NCI-H2081 (cell line): ENCODE measurements at places on chromosomes 6 and 20.

DNA sequence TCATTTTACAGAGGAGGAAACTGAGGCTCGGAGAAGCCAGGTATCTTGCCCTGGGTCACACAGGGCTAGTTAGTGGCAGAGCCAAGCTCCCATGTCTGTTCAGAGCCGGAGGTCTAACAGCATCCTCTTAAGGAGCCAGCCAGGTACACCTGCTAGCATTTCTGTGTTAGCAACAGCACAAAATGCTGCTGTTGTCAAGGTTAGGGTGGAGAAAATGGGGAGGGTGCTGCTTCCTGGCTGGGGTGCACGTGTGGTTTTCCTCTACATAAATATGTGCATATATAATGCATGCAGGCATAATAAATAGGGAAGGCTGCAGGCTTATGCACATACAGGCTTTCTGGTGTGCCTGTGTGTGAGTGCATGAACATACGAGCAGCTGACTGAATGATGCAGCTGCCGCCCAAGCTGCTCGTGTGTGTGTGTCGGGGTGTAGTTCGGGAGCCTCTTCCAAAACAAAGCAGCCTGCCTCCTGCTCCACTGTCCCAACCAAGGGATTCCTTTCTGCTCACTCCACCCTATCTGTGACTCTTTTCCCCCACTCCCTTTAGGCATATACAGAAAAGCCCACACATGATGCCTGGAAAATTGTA, 86.6 kb downstream of the CD40 start:
- no peak for DNase-seq

- no peak for DNase-seq
Observed at GRCh38 chr6:101722991-101723579, 329.6 kb downstream of the GRIK2 start.

DNA sequence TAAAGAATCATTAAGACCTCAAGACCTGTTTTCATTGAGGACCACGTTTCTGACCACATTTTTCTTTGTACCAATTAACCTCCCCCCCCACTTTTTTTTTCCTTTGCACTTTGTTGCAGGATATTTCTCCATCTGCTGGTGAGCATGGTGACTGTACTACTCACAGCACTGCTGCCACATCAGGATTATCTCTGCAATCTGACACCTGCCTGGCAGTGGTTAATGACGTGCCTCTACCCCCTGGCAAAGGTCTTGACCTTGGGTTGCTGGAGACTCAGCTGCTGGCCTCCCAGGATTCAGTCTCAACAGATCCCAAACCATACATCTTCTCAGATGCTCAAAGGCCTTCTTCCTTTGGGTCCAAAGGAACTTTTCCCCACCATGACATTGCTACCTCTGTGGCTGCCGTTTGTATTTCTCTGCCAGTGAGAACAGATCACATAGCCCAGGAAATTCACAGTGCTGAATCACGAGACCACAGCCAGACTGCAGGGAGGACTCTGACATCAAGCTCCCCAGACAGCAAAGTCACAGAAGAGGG, 46.6 kb upstream of the EDN3 start:
- no peak for DNase-seq

GRCh38 chr6:36636687-36637418, 41.7 kb upstream of the CDKN1A start:
- DNase-seq: no peak

DNA sequence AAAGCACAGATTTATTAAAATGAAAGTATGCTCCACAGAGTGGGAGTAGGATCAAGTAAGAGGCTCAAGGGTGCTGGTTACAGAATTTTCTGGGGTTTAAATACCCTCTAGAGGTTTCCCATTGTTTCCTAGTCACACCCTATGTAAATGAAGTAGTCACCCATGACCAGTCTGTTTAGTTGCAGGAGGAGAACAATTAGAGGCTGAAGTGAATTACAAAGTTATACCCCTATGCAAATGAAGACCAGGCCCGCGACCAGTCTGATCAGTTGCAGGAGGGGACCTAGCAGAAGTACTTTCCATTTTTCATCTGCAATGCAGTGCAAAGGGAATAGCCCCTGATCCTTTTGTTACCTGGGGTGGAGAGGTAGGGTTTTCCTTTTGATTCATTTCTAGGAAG, 11.8 kb upstream of the FILIP1 start:
- no peak for DNase-seq

DNA sequence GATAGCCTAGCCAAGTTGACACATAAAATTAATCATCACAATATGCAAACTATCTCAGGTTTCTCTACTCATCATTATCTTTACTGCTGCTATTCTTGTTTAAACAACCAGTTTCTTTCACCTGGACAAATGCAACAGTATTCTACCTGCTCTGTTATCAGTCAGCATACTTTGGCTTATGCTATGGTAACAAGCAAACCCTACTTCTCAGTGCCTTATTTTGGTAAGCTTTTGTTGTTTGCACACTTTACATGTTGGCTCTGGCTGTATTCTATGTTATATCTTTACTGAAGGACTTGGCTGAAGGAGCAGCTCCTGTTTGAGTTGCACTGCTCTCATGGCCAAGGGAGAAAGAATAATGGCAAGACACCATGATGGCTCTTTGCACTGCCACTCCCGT, 463.1 kb downstream of the EPM2A start:
- DNase-seq: no peak

- DNase-seq: no peak
Observed at GRCh38 chr6:57254055-57254717, 32.1 kb upstream of the RAB23 start.

- DNase-seq: no peak
Observed at GRCh38 chr6:1798303-1798964, 188.7 kb downstream of the FOXC1 start.

- no peak for DNase-seq
Observed at GRCh38 chr6:112109262-112109661, 21.9 kb downstream of the FAM229B start.

- no peak for DNase-seq
Observed at GRCh38 chr20:4341804-4342485, 326.6 kb upstream of the RNF24 start.

GRCh38 chr6:61809004-61809595, 476.9 kb downstream of the KHDRBS2 start:
- peak; percentile 67 for DNase-seq

DNA sequence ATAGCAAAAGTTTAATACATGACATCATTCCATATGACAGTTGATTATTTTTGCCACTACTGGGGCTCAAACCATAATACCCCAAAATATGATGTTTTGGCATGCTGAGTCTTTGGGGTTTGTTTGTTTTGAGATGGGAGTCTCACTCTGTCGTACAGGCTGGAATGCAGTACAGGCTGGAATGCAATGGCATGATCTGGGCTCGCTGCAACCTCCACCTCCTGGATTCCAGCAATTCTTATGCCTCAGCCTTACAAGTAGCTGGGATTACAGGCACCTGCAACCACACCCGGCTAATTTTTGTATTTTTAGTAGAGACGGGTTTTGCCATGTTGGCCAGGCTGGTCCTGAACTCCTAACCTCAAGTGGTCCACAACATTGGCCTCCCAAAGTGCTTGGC, 1.3 kb upstream of the MRS2 start:
- no peak for DNase-seq

- DNase-seq: no peak
Observed at GRCh38 chr20:39234520-39235095, 272.5 kb downstream of the DHX35 start.

- DNase-seq: no peak
Observed at GRCh38 chr6:5707281-5708045, 299.3 kb downstream of the NRN1 start.
